NT2/D1 (cell line): ENCODE measurements at places on chromosomes 16 and 17.

GRCh38 chr17:15361151-15361550, 19.8 kb upstream of the TEKT3 start:
- DNase-seq, result no peak

DNA sequence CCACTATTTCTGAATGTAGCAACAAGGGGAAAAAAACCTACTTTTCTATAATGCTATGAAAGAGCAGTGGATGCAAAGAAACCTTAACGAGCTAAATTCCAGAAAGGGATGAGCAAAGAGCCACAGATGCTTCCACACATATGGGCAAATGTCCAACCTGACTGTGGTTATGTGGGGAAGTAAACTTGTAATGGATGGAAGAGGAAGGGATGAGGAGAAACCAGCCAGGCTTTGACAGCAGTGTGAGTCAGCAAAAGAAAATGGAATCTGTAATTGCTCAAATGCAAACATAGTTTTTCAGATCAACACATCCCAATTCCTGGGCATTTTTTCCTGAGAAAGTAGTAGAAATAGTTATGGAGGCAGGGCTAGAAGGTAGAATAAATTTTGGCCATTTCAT, 204.8 kb upstream of the CPHXL start:
- no peak for DNase-seq

GRCh38 chr16:74832228-74832627, 57.6 kb upstream of the FA2H start:
- no peak for DNase-seq

GRCh38 chr16:3138823-3139426, 4.1 kb downstream of the ZNF213 start:
- DNase-seq, result no peak

GRCh38 chr16:85649411-85650134, 36.5 kb downstream of the GSE1 start:
- DNase-seq, result no peak

DNA sequence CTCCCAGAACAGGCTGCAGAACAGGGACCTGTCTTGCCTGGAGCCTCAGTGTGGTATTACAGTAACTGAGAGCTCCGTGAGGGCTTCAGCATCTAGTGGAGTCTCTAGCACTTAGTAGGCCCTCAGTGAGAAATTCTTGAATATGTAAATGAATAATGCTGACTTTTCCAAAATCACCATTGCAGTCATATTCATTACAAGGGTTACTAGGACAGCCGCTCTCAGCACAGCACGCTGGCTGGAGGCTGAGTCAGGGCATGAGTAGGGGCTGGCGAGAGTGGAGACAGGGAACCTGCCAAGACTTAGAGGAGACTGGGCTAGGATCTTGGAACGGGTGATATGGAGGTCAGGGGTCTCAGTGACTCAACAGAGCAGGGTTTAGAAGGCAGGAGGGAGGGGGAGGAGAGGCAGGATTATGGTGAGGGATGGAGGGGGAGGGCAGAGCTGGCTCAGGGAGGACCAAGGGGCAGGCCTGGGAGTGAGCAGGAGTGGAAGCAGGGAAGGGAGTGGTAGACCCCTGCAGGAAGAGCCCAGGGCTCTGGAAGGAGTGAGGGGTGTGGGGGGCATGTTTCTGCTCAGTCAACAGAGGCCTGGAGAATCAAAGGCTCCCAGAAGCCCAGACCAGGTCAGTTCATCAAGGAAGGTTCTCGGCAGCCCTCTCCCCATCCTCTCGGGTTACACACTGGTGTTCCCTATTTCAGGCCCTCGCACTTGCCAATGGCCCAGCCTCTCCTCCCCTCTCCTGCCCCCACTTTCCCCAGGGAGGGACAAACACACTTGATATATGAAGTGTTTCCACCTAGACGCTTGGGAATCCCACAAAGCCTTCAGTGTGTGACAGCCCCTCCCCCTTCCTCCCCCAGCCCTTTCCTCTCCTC, 42.3 kb downstream of the FZD2 start:
- peak; percentile 63 for DNase-seq

- DNase-seq, result no peak
Measured at GRCh38 chr17:47821031-47821423, 567 bp downstream of the OSBPL7 start.

DNA sequence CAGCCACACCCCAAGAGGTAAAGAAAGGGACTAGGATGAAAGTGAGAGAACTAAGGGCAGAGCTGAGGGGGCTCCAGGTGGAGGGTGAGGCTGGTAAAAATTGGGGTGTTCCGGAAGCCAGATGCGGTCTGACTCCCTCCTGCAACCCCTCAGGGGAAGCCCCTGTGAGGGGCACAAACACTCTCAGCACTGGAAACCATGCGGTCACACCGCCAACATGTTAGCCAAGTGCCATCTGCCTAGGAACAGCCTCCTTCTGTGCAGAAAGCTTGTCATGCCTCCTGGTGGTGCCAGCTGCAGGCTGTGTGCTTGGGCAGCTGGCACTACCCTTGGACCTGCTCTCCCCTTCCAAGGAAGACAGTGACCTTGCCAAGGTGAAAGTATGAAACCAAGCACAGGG, 83.5 kb upstream of the RPL38 start:
- no peak for DNase-seq

- no peak for DNase-seq
Measured at GRCh38 chr17:59105852-59106462, 723 bp downstream of the TRIM37 start.

GRCh38 chr16:83727018-83727417, 80.8 kb upstream of the HSBP1 start:
- no peak for DNase-seq

DNA sequence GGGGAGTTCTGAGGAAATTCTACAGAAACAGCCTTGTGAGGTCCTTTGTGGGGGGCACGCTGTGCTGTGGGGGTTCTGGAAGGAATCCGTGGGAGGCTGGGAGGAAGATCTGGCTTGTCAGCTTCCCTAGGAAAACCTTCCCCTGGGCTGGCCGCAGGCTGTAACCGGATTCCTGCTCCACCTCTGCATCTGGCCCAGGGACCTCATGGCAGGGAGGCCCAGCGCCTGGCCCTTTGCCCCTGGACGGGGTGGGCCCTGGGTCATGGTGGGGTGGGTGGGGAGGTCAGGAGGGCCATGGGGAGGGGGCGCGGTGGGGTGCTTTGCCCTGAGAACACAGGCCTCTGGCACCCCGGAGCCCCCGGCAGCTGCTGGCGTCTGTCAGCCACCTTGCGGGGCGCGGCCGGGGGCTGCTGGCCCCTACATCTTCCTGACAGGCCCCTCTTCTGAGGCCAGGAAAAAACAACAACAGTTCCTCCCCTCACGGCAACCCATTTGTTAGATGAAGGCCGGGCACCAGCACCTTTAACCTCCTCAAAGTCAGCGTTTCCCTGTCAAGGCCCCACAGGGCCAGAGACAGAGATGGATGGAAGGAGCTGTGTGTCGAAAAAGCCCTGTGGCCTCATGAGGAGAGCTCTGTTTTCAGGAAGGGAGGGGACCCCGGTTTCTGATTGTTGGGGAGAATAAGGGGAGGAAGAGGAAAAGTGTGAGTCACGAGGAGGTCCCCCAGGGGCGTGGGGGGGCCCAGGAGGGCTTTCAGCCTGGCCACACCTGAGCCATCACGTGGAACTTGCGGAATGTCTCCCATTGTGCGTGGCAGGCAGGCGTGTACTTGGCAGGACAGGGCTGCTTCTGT, 3.6 kb upstream of the MEOX1 start:
- DNase-seq, result no peak

GRCh38 chr16:27924411-27925118, 138.9 kb downstream of the GSG1L start:
- no peak for DNase-seq

GRCh38 chr17:17729620-17730249, 48.5 kb downstream of the RAI1 start:
- DNase-seq, result no peak
